Activated T-helper 1 cell treated with Interleukin-2 at 50 U/mL for 16 hours (primary cell): ENCODE measurements at places on chromosomes 6 and 20.

DNA sequence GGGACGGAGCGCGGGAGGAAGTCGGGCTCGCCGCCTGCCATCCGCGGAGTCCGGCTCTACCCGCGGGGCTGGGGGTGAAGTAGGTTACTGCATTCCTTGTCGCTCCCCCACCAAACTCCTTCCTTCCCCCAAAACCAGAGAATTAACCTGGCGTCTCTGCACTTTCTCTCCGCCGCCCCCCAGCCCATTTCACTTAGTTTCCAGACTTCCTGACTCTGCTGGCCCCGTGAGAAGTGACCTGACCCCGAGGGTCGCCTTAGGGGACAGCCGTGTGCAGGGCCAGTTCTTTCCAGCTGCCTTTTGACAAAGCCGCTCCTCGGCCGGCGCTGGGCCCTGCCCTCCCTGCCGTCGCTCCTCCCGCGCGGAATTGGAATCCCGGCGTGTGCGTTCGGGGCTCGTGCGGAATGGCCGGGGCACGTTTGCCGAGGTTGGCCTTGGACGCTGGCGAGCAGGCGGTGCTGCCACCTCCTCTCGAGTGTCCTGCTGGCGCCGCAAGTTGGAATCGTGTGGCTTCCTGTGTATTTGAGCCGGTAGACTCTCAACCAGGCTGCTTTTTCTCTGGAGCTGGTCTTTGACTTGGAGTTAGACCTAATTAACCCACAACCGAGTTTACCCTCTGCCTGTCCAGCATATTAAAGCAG lies 650 bp downstream of the DCBLD1 start:
- peak; percentile 8 for DNase-seq

GRCh38 chr6:103925317-103925716 lies 934.4 kb downstream of the HACE1 start:
- no peak for DNase-seq

DNA sequence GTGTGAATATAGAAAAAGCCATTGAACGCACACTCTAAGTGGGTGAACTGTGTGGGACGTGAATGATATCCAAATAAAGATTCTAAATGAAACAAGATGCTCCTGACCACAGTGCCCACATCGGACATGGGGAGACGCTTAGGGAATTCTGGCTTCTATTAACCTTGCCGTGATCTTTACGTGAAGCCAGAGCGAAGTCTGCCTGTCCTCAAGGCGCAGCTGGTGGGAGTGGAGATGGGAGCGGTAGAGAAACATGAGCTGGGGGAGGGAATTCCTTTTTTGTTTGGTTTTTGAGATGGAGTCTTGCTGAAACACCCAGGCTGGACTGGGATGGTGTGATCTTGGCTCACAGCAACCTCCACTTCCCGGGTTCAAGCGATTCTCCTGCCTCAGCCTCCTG lies 46.0 kb downstream of the VSTM2L start:
- DNase-seq = no peak

DNA sequence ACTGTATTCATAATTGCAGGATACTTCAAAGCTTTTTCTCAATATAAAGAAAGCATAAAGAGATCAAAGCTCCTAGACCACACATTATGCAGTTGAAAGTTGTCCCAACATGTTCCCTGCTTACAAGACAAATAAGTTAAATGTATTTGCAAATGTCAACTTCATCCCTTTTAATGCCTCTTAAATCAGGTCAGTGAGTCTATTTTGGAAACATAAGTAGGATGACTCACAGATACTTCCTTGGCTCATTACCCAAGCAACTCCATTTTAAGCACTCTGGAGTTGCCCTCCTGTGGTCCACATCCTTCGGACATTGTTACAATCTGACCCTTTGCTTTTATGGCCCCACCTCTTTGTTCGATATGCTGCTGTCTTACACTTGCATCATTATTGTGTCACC lies 162.0 kb downstream of the FAXC start:
- DNase-seq = no peak

GRCh38 chr6:43277643-43278523 lies 20.2 kb upstream of the SLC22A7 start:
- no peak for DNase-seq

- no peak for DNase-seq
Measured at GRCh38 chr6:81792826-81793225, 40.3 kb upstream of the TENT5A start.

DNA sequence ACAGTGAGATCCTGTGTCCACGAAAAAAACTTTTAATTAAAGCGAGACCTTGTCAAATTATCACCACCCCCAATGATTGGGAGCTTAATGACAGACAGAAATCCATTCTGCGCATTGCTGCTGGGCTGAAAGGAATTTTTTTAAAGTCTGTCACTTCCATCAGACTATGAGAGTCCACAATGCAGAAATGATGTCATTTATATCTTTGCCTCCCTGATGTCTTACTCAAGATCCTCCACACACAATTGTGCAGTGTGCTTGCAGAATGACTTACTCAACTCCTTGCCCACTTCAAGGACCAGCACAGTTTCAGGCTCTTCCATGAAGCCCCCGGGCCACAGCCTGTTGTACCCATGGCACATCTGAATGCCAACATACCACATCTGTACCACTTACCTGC lies 41.0 kb downstream of the GPLD1 start:
- no peak for DNase-seq

GRCh38 chr6:20167601-20168000 lies 44.7 kb downstream of the MBOAT1 start:
- DNase-seq = no peak

DNA sequence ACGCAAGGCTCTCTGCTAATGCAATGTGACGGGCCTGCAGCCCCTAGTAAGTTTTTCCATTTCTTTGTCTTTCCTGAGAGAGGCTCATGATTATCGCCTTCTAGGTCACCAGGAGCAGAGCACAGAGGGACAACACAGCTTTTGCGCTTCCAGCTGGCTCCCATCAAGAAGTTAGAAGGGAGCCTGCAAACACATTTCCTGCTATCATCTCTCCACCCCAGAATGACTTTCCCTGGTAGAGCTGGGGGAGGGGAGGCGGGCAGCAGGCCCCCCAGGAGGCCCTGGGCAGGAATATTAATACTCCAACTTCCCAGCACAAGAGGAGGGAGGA lies 35.7 kb upstream of the CCDC167 start:
- no peak for DNase-seq

GRCh38 chr20:57372581-57373350 lies 18.4 kb upstream of the RBM38 start:
- DNase-seq = no peak

GRCh38 chr20:297098-297924 lies at the start of gene ZCCHC3:
TSS of gene ZCCHC3 (plus strand) at chr20:297570. CDS start at chr20:297587, 17 bp downstream.
- peak; percentile 74 for DNase-seq

GRCh38 chr6:87675004-87675681 lies 26.9 kb downstream of the AKIRIN2 start:
- DNase-seq = no peak

GRCh38 chr20:46549188-46549972 lies 1.1 kb downstream of the OCSTAMP start:
- DNase-seq = no peak

GRCh38 chr6:51743999-51744398 lies 343.4 kb downstream of the PKHD1 start:
- DNase-seq = no peak

DNA sequence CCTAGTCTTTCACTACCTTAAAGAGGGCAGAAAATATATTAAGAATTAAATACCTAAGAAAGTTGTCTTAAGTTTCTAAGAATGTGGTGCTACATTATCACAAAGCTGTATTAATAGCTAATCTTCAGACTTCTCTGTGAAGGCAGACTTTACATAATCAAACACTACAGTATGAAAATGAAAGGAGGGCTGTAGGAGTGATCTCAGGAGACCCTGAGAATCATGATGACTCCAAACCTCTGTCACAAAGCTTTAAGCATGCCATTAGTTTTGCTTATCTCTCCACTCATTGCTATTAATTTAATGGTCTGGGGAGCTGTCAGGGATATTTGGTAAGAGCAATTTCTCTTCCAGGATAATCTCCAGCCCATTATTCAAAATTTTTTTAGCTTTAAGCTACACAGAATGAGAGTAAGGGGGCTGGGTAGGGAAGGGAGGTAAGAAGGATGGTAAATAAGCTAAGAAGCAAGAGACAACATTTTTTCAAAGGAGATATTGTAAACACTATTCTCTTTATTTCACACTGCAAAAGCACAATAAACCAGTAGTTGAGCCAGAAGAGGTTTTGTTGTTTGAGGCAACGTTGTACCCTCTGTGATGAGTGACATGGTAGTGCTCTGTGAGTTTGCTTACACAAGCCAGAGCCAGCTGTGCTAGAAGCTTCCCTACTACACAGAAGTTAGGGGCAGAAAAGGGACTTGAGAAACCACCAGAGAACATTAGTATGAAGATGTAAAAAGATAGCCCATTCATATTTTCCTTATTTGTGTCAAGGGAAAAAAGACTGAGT lies 258.8 kb downstream of the GMDS start:
- DNase-seq = no peak

- no peak for DNase-seq
Measured at GRCh38 chr6:112253498-112253840, 898 bp downstream of the LAMA4 start.

- no peak for DNase-seq
Measured at GRCh38 chr20:19813846-19814640, 56.0 kb downstream of the RIN2 start.

DNA sequence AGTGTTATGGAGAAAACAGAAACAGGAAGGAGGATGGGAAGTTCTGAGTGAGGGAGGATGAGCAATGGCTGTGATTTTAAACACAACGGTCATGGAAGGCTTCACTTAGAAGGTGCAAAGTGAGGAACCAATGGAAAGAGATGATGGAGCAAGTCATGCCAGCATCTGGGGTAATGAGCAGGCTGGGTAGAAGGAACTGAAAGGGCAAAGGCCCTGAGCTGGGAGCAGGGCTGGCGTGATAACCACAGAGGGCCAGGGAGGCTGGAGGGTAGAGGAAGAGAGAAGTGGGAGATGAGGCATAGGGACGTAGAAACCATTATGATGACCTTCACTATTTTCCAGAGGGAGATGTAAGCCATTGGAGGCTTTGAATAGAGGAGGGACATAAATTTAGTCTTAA lies 43.6 kb downstream of the NHLRC1 start:
- no peak for DNase-seq

GRCh38 chr20:50004229-50004628 lies 21.4 kb downstream of the SNAI1 start:
- DNase-seq = no peak

DNA sequence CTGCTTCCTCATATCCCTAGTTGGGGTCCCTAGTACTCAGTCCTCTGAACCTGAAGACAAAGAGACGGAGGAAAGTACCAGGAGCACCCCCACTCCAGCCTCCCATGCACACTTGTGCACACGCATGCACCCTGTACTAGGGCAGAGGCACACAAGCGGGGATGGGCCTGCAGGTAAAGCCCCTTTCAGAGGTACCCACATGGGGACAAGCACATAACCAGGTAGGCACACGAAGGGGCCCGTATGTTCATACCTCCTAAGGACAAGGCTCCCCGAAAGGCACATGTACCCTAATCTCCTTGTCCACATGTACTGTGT lies 1.1 kb downstream of the TMEM151B start:
- DNase-seq = no peak

GRCh38 chr6:22079783-22080182 lies 217.1 kb downstream of the PRL start:
- no peak for DNase-seq

- DNase-seq = no peak
Measured at GRCh38 chr6:134614606-134615485, 296.9 kb upstream of the SGK1 start.

DNA sequence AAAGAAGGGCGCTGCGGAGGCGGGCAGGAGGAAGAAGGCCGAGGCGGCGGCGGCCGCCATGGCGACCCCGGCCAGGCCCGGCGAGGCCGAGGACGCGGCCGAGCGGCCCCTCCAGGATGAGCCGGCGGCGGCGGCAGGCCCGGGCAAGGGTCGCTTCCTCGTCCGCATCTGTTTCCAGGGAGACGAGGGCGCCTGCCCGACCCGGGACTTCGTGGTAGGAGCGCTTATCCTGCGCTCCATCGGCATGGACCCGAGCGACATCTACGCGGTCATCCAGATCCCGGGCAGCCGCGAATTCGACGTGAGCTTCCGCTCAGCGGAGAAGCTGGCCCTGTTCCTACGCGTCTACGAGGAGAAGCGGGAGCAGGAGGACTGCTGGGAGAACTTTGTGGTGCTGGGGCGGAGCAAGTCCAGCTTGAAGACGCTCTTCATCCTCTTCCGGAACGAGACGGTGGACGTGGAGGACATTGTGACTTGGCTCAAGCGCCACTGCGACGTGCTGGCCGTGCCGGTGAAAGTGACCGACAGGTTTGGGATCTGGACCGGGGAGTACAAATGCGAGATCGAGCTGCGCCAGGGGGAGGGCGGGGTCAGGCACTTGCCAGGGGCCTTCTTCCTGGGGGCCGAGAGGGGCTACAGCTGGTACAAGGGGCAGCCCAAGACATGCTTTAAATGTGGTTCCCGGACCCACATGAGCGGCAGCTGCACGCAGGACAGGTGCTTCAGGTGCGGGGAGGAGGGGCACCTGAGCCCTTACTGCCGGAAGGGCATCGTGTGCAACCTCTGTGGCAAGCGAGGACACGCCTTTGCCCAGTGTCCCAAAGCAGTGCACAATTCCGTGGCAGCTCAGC lies 780 bp downstream of the ZCCHC3 start:
- DNase-seq = peak; percentile 22

DNA sequence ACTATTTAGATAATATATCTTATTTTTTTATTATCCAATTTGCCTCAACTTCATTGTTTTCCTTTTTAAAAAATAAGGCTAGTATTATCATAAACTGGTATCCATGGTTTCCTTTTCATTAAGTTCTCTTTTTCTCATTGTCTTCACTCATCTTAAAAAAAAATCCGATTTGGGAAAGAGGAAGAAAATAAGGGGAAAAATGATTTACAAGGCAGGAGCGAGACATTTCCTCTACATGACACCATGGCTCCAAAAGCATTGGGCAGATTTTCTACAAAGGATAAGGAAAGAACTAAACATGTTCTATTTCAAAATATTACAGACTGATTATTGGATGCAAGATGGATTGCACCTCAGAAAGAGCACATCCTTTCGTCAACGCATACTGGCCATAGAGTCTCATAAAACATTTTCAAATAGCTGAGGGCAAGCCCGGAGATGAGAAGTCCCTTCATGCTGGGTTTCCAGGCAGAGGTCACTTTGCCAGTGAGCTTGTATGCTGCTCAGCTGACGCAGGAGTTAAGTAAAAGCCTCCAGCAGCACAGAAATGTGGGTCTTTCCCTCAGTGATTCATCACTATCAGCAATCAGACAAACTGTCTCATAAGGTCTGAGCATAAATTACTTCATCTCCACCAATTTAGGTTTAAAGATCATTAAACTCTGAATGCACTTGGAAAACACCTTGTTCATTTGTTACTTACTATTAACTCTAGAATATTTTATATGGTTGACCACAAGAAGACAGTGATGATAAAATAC lies 129.0 kb upstream of the TNFAIP3 start:
- DNase-seq = no peak

GRCh38 chr6:106510090-106510970 lies 119.0 kb downstream of the RTN4IP1 start:
- peak; percentile 50 for DNase-seq

GRCh38 chr6:104472021-104472901 lies 387.5 kb downstream of the HACE1 start:
- no peak for DNase-seq

- DNase-seq = no peak
Measured at GRCh38 chr20:53265304-53265875, 293.2 kb downstream of the TSHZ2 start.

- DNase-seq = no peak
Measured at GRCh38 chr6:99606656-99607415, at the start of gene PRDM13. TSS of gene PRDM13 (plus strand) at chr6:99606833. CDS start at chr6:99607035, 202 bp downstream.

GRCh38 chr6:28542440-28543296 lies 17.0 kb downstream of the GPX5 start:
- DNase-seq = peak; percentile 15
